ENCODE measurements at places on chromosomes 2 and 18.

- peak; percentile 90 for DNase-seq
Observed at GRCh38 chr2:104127049-104127770, 726.7 kb upstream of the POU3F3 start.

DNA sequence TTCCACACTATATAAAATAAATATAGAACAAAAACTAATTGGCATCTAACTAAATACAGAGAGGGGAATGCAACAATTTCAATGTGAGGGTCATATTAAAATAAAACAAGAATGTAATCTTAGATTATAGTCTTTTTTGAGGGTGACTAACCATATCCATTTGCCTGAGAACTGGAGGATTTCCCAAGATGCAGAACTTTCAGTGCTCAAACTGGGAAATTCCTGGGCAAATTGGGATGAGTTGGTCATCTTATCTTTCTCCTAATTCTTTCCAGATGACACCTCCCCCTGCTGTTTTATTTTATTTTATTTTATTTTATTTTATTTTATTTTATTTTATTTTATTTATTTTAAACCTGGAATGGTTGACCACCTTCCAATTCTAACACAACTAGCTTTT, 846.2 kb downstream of the SLC4A3 start:
- no peak for DNase-seq

DNA sequence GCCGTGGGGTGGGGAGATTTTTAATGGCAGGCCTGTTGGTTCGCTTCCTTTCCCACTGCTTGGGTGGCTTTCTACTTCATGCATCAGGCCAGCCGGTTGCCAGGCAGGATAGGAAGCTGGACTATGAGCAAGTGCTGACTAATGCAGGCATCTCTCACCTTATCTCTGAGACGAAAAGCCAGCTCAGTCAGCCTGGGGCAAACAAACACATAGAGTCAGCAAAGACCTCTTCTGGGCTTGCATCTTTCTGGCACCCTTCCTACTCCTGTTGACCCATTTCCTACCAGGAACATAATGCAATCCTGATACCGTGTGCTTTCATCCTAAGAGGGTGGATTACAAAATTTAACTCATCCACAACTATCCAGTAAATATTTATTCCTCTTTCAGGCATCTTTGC, 416.6 kb upstream of the MEX3C start:
- no peak for DNase-seq

DNA sequence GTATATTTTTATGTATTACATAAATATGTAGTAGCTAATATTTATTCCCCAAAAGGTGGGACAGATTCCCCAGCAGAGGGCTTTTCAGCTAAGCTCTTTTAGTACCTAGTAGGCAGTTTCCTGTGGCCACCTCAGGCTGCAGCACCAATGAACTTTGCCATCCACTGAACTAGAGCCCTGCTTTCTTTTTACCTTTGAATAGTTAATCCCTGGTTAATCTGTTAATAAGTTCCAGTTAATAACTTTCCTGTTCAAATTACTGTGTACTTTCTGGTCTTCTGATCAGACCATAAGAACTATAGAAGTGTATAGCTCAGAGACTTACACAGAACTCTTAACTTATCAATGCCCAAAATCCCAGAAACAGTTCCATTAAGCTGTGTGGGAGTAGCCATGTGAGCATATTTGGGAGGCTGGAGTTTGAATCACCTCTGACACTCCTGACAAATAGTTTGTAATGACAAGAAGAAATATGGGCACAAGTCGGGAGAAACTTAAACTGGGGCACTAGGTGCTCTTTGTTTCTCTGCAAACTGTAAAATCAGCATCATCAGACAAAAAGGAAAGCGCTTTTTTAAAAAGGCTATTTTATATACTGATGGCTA, 40.0 kb downstream of the ASXL2 start:
- no peak for DNase-seq

GRCh38 chr2:78034706-78035105, 512.5 kb upstream of the LRRTM4 start:
- DNase-seq: no peak

- no peak for DNase-seq
Observed at GRCh38 chr2:203992509-203992908, 55.9 kb downstream of the ICOS start.

GRCh38 chr2:164485541-164485940, 135.7 kb downstream of the GRB14 start:
- DNase-seq: no peak

GRCh38 chr2:127423478-127423843, 5.2 kb downstream of the PROC start:
- DNase-seq: peak; percentile 74

GRCh38 chr2:141524777-141525176, 606.0 kb downstream of the LRP1B start:
- no peak for DNase-seq

DNA sequence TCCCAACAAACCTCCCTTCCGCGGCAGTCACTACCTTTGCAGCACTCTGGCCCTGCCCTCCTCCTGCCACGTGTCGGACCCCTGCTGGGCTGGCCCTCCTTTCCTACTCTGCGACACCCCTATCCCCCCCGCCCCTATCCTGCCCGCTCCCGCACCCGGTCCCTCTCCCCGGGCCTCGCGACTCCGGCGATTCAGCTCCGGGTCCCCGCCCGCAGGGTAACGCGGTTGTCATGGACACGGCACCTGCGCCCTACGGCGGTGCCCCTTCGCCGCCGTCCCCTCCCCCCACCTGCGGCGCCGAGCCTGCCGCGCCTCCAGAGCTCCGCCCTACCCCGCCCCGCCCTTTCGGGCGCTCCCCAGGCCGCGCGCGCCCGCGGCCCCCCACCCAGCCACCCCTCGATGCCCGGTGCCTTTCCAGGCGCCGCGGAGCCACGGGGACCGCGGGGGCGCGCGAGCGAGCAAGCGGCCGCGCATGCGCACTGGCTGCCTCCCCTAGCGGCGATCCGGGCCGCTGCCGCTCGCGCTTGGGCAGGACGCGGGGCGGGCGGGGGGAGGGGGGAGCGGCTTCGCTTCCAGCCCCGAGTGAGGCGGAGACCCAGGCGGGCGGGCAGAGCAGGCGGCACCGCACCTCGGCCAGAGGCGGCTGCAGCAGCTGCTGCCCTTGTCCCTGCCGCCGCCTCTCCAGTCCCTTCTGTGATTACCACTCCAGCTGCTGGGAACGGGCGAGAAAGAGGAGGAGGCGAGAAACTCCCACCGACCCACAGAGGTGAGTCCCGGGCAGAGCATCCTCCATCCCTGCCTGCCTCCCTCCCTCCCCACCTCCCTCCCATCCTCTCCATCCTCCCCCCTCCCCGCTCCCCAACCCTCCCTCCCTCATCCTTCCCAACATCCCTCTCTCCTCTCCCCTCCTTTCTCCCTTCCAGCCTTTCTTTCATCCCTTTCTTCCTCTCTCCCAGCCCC, at the start of gene CTNNA2:
Gene CTNNA2 (plus strand): TSS at position 610 of the 960 bp plus-strand sequence.
- peak; percentile 30 for DNase-seq

GRCh38 chr18:24974431-24974830, 377.5 kb downstream of the ZNF521 start:
- no peak for DNase-seq

All from SW480 (cell line).